ENCODE measurements at places on chromosomes 16 and 17. TPM values are rescaled to one million over a fixed set of nuclear protein-coding genes. Genes with fewer than 3 reads are reported as not detected.

MT1G gene
- 22.4 TPM for total RNA-seq

TBX2 gene
- 11.7 TPM for total RNA-seq

DNA sequence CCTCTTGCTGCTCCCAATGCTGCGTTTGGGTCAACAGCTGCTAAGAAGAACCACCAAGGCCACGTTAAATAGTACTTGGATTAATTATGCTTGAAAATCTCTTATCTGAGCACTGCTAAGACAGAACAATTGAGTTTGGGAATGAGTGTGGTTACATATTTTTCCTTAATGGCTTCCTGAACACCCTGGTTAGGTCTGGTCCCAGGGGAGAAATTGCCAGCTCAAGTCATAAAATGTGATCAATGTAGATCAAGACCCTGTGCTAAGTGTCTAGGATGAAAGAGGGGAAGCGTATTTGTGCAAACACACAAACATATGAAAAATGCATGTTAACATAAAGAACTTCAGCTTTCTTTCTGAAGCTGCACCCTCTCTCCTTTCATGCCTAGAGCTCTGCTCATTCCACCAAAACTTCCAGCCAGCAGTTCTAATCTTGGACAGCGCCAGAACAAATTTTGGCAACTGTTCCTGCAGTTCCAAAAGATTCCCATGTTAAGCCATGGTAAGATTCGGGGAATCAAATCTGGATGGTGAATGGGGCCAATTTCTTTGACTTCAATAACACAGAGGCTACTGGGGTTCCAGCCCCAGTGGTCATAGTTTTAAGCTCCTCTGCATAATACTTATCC lies 72.0 kb downstream of the ZFHX3 start:
- DNase-seq = no peak

AURKB gene
- 6.4 TPM for total RNA-seq

HSD3B7 gene
- total RNA-seq = 27.2 TPM

DNA sequence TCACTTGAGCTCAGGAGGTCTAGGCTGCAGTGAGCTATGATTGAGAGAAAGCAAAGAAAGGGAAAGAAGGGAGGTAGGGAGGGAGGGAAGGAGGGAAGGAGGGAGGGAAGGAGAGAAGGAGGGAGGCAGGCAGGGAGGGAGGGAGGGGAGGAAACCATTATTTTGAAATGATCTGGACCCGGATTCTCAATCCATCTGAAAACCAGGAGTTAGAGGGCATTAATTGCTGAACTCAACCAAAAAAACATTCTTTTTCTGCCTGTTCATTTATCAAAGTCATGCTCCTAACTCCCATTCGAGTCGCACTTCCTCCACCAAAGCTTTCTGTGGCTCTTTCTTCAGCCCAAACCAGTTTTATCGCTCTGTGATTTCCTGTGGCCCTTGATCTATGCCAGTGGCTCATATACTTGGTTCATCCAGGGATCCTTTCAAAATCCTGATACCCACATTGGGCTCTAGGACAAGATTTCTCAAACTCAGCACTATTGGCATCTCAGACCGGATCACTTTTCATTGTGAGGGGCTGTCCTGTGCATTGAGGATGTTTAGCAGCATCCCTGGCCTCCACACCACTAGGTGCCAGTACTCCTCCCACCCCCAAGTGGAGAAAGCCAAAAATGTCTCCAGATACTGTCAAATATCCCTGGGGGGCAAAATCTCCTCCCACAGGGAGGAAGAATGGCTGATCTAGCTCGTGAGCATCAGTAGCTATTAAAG lies 38.2 kb downstream of the CMTM4 start:
- no peak for DNase-seq

DNA sequence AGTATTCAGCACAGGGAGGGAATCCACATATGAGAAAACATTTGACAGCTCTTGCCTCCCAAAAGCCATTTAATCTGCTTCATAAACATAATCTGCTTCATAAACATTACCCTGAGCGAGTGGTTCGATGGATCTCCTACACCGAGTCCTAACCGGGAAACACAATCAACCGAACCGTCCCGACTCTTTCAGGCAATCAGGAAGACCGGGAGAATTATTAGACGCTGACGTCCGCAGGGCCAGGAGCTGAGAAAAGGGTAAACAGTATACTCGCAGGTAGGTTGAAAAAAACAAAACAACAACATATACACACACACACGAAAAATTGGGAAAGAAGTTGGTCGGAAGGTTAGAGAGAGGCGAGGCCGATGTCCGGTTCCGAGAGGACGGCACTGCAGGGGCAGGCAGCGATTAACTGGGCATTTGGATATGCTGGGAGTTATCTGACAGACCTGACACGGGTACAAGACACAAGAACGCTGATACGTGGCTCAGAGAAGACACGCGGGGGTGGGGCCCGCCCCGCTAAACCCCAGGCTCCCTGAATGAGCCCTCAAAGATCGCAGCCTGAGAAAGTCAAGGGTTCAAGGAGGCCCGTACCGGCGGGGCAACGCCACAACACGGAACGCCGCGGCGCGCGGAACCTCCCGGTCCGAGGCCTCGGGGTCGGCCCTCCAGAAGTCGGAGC lies 585 bp downstream of the AP1G1 start:
- DNase-seq = peak; percentile 55

- no peak for DNase-seq
Measured at GRCh38 chr17:80818871-80819270, 172.8 kb upstream of the CHMP6 start.

TPSG1 gene
- 60.7 TPM for total RNA-seq

DNA sequence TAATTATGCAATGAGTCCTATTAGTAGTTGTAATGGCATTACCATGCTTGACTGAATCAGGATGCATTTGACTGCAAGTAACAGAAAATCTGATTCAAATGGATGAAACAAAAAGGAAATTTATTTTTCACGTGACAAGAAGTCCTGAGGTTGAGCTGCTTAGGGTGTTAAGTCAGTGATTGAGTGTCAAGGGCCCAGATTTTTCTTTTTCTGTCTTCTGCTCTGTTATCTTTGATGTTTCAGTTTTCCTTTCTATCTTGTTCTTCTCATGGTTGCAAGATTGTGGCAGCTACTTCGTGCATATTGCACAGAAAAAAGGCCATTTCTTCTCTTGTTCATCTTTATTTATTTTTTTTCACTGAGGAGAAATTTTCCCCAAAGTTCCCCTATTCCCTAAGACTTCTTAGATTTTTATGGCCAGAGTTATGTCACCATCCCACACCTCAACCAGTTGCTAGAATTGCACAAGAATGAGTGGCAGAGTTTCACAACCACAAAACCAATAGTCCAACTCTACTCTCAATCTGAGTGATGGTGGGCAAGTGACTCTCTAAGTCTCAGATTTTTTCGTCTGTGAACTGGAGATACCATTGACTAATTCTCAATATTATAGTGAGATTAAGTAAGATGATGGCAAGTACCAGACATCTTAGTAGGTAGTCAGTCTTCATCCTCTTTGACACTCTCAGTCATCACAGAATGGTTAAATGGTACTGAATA lies 15.7 kb upstream of the GPR139 start:
- no peak for DNase-seq

DNA sequence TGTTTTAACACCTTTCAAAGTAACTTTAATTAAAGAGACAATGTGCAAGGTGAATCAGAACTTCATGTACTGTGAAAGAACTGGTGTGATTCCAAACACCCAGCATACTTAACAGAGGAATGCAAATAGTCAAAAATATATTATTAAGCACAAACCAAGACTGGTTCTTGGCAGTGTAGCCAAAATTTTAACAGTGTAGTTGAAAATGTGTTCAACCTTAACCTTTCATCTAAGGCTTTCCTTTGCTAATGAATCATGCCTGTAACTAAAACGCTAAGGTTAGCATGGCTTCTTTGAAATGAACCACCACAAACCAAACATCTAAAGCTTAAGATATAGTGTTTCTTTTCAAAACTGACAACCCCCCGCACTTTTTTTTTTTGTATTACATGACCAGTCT lies 146.3 kb upstream of the AXIN2 start:
- DNase-seq = no peak

PITPNM3 gene
- 13.7 TPM for total RNA-seq

DNA sequence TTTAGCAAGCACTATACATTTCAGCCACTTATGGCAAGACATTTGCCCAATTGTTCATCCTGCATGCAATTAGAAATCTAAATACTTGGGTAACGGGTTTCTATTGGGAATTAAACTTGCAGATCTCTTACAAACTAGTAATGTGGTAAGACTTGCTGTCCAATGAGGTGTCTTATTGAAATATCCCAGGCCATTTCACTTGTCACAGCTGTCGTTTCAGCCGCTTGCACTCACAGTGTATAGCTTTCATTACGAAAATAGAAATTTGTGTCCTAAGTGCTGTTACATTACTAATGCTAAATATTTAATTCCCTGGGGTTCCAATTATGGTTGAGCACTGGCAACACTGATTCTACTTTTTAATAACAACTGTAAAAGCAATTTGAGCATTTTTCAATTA lies 40.3 kb upstream of the IRX5 start:
- no peak for DNase-seq
